T-cell (primary cell): ENCODE measurements at places on chromosomes 13 and 19. TPM values are rescaled to one million over a fixed set of nuclear protein-coding genes. Genes with fewer than 3 reads are reported as not detected.

- peaks cover 5% of the 10 kb centered on the region for H3K36me3 ChIP-seq
- peaks cover 12% of the 10 kb centered on the region for H3K4me1 ChIP-seq
- H3K4me3 ChIP-seq = peak within 1 kb of the TSS; percentile 80
Observed at GRCh38 chr19:19033426-19034203, at the start of the genes ARMC6 and SUGP2. TSS of gene ARMC6 (plus strand) at chr19:19033603. CDS start at chr19:19034210, 607 bp downstream. TSS of gene SUGP2 (minus strand) at chr19:19033517. CDS start at chr19:19031071, 2,446 bp downstream.

DNA sequence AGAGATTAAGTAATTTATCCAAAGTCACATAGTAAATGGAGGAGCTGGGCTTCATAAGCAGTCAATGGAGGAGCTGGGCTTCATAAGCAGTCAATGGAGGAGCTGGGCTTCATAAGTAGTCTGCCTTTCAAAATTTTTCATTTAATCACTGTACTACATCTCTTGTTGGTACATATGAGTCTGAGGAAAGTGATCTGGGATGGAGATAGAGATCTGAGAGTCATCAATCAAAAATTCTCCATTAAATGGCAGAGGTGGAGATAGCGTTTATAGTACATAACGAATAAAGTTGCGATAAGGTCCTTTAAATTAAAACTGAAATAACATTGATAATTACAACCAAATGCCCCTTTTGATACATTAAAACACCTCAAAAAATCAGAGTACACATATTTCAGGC, 189.3 kb downstream of the KLF5 start:
- no peak overlapping the region for H3K27ac ChIP-seq
- no peaks in the 10 kb centered on the region for H3K27me3 ChIP-seq
- no peaks in the 10 kb centered on the region for H3K4me1 ChIP-seq
- no peak overlapping the region for H3K4me3 ChIP-seq
- DNase-seq = no peak
- H3K36me3 ChIP-seq = no peaks in the 10 kb centered on the region

- H3K4me3 ChIP-seq = no peak overlapping the region
- no peak for DNase-seq
- no peak overlapping the region for H3K27ac ChIP-seq
- H3K27me3 ChIP-seq = no peaks in the 10 kb centered on the region
Observed at GRCh38 chr19:49579193-49579592, 1.2 kb downstream of the NOSIP start.

DNA sequence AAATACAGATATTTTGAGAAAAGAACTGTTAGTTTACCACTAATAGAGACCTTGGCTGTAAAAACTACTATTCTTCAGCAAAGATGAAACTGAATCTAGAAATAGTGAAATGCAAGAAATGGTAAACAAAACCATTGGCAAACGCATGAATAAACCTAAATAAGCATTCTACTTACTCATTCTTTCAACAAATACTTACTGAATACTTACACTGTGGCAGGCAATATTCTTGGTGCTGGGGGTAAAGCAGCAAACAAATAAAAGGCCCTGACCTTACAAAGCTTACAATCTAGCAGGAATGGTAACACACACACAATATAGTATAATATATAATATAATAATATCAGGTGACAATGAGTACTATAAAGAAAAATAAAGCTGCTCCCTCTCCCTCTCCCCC, 38.7 kb downstream of the KATNAL1 start:
- H3K4me1 ChIP-seq = no peaks in the 10 kb centered on the region
- no peaks in the 10 kb centered on the region for H3K27me3 ChIP-seq
- no peak overlapping the region for H3K4me3 ChIP-seq
- DNase-seq = no peak
- no peak overlapping the region for H3K27ac ChIP-seq

DNA sequence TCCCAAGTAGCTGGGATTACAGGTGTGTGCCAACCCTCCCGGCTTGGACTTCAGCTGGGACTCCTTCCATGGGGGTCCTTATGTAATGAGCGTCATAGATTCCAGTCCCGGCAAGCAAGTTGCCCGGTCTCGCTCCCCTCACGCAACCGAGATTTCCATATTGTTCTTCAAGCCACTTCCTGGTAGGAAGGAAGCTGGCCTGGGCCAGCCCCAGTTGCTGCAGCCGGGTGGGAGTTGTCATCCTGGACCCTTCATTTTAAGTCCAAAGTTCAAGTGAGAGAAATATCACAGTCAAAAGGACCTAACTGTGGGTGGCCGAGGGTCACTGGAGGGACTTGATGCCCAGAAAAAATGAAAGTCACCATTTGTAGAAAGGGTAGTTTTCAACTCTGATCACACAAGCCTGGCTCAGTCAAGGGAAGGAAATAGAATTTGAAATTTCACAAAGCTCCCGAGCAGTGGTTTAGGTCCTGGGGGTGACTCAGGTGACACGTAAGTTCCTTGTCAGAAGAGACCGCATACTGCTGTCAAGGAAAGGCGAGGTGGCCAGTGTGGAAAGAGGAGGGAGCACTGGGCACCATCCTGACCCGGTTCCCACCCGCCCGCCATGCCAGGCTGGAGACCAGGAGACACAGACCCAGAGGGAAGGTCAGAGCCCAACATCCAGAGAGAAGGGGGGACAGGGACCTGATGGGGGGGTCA, 5.3 kb downstream of the FGF21 start:
- DNase-seq = no peak
- no peak overlapping the region for H3K4me3 ChIP-seq
- H3K27me3 ChIP-seq = peaks cover 2% of the 10 kb centered on the region
- H3K27ac ChIP-seq = no peak overlapping the region

- H3K4me3 ChIP-seq = no peak overlapping the region
- H3K36me3 ChIP-seq = no peaks in the 10 kb centered on the region
- no peak for DNase-seq
- H3K27me3 ChIP-seq = no peaks in the 10 kb centered on the region
- no peak overlapping the region for H3K27ac ChIP-seq
Observed at GRCh38 chr13:111514610-111515306, 194.3 kb downstream of the TEX29 start.

GRCh38 chr13:113926951-113927660, 46.8 kb downstream of the C13orf46 start:
- no peaks in the 10 kb centered on the region for H3K36me3 ChIP-seq
- DNase-seq = no peak
- H3K4me3 ChIP-seq = no peak overlapping the region

GRCh38 chr13:114099191-114099590, 33.2 kb downstream of the RASA3 start:
- no peak for DNase-seq
- H3K36me3 ChIP-seq = peaks cover 53% of the 10 kb centered on the region
- H3K4me1 ChIP-seq = peaks cover 82% of the 10 kb centered on the region
- no peaks in the 10 kb centered on the region for H3K27me3 ChIP-seq
- H3K4me3 ChIP-seq = no peak overlapping the region

- H3K4me1 ChIP-seq = no peaks in the 10 kb centered on the region
- no peak overlapping the region for H3K27ac ChIP-seq
- no peak overlapping the region for H3K4me3 ChIP-seq
- no peak for DNase-seq
- H3K36me3 ChIP-seq = no peaks in the 10 kb centered on the region
Observed at GRCh38 chr13:22422023-22422422, 751.1 kb downstream of the FGF9 start.

- peaks cover 8% of the 10 kb centered on the region for H3K4me1 ChIP-seq
- peaks cover 5% of the 10 kb centered on the region for H3K36me3 ChIP-seq
- H3K27ac ChIP-seq = no peak overlapping the region
- DNase-seq = no peak
- H3K27me3 ChIP-seq = no peaks in the 10 kb centered on the region
Observed at GRCh38 chr13:75806117-75806516, 170.0 kb downstream of the LMO7 start.

DNA sequence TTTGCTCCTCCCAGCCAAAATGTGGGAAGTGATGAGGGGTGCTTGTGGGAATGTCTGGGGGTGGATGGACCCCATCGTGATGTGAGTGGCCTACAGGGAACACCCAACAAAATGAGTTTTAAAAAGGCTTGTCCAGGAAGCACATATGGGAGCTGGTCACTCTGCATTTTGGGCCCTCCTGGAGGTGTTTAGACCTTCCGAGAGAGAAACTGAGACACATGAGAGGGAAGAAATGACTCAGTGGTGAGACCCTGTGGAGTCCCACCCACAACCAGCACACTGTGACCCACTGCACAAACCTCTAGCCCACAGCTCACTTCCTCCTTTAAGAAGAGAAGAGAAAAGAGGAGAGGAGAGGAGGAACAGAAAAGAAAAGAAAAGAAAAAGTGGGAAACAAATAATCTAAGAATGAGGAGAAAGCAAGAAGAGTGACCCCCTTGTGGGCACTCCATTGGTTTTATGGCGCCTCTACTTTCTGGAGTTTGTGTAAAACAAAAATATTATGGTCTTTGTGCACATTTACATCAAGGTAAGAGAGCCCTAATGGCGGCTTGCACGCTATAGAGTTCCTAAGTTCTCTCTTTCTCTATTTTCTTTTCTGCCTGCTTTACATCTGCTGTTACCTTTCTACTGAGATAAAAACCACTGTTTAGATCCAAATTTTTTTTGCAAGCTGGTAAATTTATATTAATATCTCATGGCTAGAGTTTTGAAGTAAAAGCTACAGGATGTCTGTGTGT, 13.3 kb upstream of the LILRB1 start:
- H3K36me3 ChIP-seq = no peaks in the 10 kb centered on the region
- no peaks in the 10 kb centered on the region for H3K27me3 ChIP-seq
- H3K4me1 ChIP-seq = no peaks in the 10 kb centered on the region
- peak overlapping the region; percentile 34 for H3K4me3 ChIP-seq
- DNase-seq = no peak

DNA sequence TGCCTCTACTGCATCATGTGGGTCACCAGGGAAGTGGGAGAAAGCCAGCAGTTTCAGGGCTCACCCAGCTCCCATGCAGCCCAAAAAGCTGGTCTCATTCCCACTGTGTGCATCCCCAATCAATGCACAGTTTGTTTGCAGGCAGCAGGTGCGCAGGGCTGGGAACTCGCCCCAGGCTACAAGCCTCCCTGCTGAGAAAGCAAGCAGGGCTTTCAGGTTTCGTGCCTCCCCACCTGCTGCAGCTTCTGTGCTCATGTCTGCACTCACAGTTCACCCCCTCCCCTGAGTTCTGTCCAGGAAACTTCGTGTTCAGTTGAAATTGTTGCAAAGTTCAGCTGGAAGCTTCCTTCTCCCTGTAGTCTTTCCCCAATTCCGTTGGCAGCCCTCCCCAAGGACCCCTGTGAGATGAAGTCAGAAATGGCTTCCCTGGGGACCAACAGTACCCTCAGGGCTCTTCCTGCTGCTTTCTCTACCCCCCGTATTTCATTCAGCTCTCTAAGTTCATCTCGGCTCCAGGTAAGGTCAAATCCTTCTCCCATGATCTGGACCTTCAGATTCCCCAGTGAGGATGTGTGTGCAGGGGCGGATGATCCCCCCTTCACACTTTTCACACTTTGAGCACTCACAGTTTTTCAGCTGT, 10.3 kb upstream of the KLK3 start:
- H3K27ac ChIP-seq = no peak overlapping the region
- H3K27me3 ChIP-seq = peaks cover 4% of the 10 kb centered on the region
- no peaks in the 10 kb centered on the region for H3K4me1 ChIP-seq

DNA sequence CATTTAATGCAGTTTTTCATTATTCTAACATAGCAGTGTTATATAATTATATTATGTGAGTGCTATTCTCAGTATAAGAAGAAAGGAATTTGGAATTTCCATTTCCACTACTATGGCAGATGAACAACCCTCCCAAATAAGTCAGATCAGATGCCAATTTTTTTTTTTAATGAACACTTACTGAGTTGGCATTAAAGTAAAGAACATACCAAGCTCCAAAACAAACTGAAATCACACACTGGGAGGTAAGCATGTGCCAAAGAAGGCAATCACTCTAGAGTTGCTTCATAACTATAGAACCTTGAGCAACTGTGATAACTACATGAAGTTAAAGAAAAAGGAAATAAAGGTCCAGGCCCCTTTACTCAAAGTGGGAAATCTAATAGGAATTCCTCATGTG, 90.3 kb downstream of the RNF17 start:
- DNase-seq = no peak
- no peaks in the 10 kb centered on the region for H3K4me1 ChIP-seq
- no peak overlapping the region for H3K4me3 ChIP-seq
- no peaks in the 10 kb centered on the region for H3K36me3 ChIP-seq

DNA sequence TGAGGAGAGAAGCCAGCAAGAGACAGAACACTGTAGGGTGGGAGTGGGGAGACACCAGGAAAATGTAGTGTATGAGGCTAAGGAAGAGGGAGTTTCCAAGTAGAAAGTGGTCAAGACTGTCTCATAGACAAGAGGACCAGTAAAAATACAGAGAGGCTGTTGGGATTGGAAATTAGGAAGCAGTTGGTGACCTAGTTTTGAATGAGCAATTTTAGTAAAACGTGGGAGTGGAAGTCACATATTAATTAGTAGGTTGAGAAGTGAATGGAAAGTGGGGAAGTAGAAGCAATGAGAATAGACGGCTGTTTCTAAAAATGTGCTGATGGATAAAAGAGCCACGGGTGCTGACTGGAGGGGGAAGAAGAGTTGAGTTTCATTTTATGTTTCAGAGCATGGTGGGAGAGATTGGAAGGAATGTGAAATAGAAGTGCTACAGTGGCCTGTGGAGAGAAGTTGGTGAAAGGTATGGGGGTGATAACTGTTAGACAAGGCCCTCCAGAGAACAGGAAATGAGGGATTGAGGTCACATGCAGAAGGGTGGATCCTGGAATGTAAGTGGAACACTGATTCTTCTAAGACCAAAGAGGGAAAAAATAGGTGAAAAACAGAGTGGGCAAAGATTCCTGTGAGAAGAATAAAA, 247.3 kb downstream of the MTUS2 start:
- DNase-seq = no peak
- H3K27me3 ChIP-seq = peaks cover 2% of the 10 kb centered on the region
- no peaks in the 10 kb centered on the region for H3K36me3 ChIP-seq
- no peak overlapping the region for H3K4me3 ChIP-seq

GRCh38 chr13:27663947-27664346, 42.3 kb downstream of the POLR1D start:
- no peak overlapping the region for H3K27ac ChIP-seq
- DNase-seq = no peak
- H3K4me3 ChIP-seq = no peak overlapping the region
- peaks cover 6% of the 10 kb centered on the region for H3K36me3 ChIP-seq
- H3K27me3 ChIP-seq = no peaks in the 10 kb centered on the region

DNA sequence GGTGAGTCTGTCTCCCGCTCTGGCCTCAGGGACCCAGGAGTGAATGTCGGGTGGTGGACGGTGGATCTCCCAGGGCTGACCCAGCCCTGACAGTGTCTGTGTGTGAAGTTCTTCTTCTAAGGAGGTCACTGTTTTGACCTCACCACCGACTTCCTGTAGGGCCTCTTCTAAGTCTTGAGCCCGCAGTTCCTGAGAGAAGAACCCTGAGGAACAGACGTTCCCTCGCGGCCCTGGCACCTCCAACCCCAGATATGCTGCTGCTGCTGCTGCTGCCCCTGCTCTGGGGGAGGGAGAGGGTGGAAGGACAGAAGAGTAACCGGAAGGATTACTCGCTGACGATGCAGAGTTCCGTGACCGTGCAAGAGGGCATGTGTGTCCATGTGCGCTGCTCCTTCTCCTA, at the start of gene SIGLEC7:
TSS of gene SIGLEC7 (plus strand) at position 183 of the 400 bp plus-strand sequence. CDS start at position 252, 69 bp downstream.
- peaks cover 24% of the 10 kb centered on the region for H3K4me1 ChIP-seq
- no peaks in the 10 kb centered on the region for H3K36me3 ChIP-seq
- H3K27ac ChIP-seq = no peak within 1 kb of the TSS
- no peak for DNase-seq
- H3K4me3 ChIP-seq = no peak within 1 kb of the TSS

- H3K4me3 ChIP-seq = no peak overlapping the region
- no peak for DNase-seq
- no peak overlapping the region for H3K27ac ChIP-seq
- no peaks in the 10 kb centered on the region for H3K4me1 ChIP-seq
- no peaks in the 10 kb centered on the region for H3K27me3 ChIP-seq
- H3K36me3 ChIP-seq = no peaks in the 10 kb centered on the region
Observed at GRCh38 chr13:90641884-90642283, 705.6 kb upstream of the MIR17HG start.

GRCh38 chr13:21694831-21695230, 24.0 kb downstream of the FGF9 start:
- H3K27ac ChIP-seq = no peak overlapping the region
- H3K36me3 ChIP-seq = no peaks in the 10 kb centered on the region
- H3K4me1 ChIP-seq = no peaks in the 10 kb centered on the region
- no peak overlapping the region for H3K4me3 ChIP-seq

The SNRPD2 gene
- total RNA-seq = 450 TPM

The CCNE1 gene
- 5.7 TPM for total RNA-seq

The ZNF541 gene
- 0.79 TPM for total RNA-seq

The ZNF345 gene
- 16.4 TPM for total RNA-seq

The LGALS14 gene
- total RNA-seq = not detected
